A375 (cell line): ENCODE measurements at places on chromosomes 2 and 18. TPM values are rescaled to one million over a fixed set of nuclear protein-coding genes. Genes with fewer than 3 reads are reported as not detected.

The IL1F10 gene
- not detected in 2 replicates for total RNA-seq

The MFSD2B gene
- total RNA-seq = 0.19 TPM in 1 of 2 replicates, not detected in the other

The SOWAHC gene
- 7.9 and 12.4 TPM in 2 replicates for total RNA-seq

The SLC4A5 gene
- 0.16 TPM in 1 of 2 replicates, not detected in the other for total RNA-seq

The GATA6 gene
- 4.2 and 4.3 TPM in 2 replicates for total RNA-seq

The MOB4 gene
- 14.8 and 21.1 TPM in 2 replicates for total RNA-seq

The CYP27C1 gene
- total RNA-seq = 0.93 and 1.2 TPM in 2 replicates

The DHRS9 gene
- total RNA-seq = not detected in 2 replicates

The MAPK4 gene
- total RNA-seq = 0.26 TPM in 1 of 2 replicates, not detected in the other

The CCNYL1 gene
- 5.0 and 7.6 TPM in 2 replicates for total RNA-seq

The HK2 gene
- total RNA-seq = 29.3 and 29.6 TPM in 2 replicates

The SERPINB12 gene
- not detected in 2 replicates for total RNA-seq

The TSPYL6 gene
- total RNA-seq = not detected in 2 replicates

The PIEZO2 gene
- 0.79 and 3.7 TPM in 2 replicates for total RNA-seq
